ENCODE measurements at places on chromosomes 5 and 9.

GRCh38 chr5:13985731-13986418 is 41.4 kb upstream of the DNAH5 start:
- DNase-seq = no peak

DNA sequence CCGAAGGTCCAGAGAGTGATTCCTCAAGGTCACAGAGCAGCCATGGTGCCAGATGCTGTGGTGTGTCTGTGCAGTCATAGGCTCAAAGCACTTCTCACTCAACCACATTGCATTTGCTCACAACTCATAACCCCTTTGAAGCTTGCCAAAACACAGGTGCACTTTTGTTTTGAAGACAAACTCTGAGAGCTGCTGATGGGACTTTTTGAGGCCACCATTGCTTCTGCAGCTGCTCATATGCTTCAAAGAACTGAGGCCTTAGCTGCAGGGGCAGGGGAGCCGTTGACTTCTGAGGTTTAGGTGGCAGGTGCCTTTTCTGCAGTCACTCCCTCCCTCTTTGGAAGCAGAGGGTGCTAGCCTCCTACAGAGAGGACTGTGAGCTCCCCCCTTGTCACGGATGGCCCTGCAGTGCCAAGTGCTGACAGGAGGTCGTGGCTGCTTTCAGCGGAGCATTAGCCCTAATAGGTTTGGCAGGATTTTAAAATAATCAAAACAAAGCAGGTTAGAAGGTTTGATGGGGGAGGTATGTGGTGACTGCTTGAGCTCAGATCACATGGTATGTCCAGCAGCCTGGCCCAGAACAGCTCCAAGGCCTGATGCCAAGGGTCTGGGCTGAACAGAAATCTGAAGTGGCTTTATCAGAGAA is 232.1 kb downstream of the MAN2A1 start:
- peak; percentile 75 for DNase-seq

DNA sequence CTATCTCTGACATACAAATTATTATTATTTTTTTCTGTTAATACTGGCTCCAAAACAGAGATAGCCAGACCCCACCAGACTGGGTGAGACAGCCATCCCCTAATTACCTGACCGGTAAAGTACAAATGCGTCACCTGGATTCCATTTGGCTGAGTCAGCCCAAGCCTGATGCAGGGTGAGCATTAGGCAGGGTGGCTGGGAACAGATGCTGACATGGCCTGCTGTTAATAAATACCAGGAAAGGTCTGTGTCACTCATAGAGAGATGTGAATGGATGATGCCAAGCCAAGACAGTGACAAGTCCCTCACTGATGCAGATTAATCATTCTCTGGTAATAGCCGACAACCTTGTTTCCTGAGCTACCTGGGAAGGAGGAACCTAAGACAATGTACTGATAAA is 183.5 kb downstream of the TRIM32 start:
- DNase-seq = no peak

GRCh38 chr5:23234197-23234596 is 273.2 kb upstream of the PRDM9 start:
- no peak for DNase-seq

DNA sequence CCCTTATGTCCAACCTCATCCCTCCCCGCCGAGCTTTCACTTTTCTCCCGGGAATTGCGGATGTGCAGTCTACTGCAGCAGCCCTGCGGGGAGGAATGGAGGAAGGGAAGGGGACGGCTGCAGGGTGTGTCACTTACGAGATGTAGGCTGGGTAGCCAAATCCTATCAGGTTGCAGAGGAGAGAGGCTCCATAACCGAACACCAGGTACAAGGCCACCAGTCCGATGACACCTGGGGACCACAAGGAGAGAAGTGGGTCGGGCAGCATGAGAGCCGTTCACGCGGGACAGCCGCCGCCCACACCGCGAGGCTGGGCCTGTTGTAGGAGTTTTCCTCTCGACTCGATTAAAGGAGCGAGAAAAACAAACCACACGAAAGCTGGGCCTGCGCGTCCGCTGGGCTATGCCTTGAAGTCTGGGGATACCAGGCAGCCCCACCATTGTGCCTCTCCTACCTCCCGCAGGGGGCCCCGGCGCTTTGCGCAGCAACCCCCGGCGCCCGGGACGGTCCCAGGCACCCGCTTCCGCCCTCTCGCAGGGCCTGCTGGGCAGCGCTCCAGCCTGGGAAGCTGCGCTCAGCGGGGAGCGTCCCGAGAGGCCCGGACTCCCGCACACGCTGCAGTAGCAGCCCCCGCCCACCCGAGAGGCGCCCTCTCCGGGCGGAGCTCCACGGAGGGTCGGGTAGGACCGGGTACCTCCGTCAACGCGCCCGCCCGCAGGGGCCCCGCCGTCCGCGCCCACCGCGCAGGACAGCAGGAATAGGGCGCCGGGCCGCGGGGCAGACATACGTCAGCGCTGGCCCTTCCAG is 798 bp downstream of the REEP5 start:
- DNase-seq = peak; percentile 51

GRCh38 chr5:107149243-107150005 is 521.3 kb downstream of the EFNA5 start:
- DNase-seq = no peak

GRCh38 chr5:133341915-133342710 is 270.2 kb downstream of the FSTL4 start:
- no peak for DNase-seq

- DNase-seq = no peak
These were observed 23.0 kb upstream of the C9 start for GRCh38 chr5:39387293-39387692.

DNA sequence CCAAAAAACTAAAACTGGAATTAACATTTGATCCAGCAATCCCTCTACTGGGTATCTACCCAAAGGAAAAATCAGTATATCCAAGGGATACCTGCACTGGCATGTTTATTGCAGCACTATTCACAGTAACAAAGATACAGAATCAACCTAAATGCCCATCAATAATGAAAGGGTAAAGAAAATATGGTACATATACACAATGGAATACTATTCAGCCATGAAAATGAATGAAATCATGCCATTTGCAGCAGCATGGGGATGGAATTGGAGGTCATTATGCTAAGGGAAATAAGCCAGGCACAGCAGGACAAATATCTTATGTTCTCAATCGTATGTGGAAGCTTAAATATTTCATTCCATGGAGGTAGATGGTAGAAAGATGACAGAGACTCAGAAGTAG is 9.7 kb downstream of the VLDLR start:
- no peak for DNase-seq

- DNase-seq = no peak
These were observed 11.6 kb downstream of the COL27A1 start for GRCh38 chr9:114166614-114167572.

GRCh38 chr5:111742177-111742994 is 14.6 kb downstream of the NREP start:
- DNase-seq = no peak

DNA sequence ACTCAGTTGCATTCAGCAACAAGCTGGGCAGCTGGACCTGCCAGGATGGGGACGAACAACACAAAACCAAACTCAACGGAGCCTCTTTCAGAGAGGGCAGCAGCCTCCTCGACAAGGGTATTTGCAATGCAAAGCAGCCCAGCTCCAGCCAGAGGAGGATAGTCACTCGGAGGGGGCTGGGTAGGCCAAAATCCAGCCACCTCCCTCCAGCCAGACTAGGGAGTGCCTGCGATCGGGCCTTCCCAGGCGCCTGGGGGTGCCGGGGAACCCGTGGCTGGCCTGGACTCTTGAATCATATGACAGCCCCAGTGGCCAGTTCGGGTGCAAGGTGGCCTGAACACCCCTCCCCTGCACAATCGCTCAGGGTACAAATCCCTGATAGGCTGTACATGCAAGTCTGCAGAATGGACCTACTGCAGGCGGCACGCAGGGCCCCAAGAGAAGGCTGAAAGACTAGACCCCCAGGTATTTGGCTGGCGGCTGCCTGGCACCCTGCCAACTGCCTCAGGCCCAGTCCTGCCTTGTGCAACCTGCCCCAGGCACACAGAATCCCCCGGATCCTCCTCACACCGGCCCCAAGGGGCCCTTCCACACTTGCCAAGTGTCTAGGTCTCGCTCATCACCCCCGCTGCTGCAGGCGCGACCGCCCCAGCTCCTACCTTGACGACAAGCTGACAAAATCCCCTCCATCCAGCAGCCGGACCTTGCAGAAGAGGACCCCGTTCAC is 1.3 kb downstream of the EEIG1 start:
- no peak for DNase-seq

- no peak for DNase-seq
These were observed 15.1 kb downstream of the TEK start for GRCh38 chr9:27124151-27124550.

DNA sequence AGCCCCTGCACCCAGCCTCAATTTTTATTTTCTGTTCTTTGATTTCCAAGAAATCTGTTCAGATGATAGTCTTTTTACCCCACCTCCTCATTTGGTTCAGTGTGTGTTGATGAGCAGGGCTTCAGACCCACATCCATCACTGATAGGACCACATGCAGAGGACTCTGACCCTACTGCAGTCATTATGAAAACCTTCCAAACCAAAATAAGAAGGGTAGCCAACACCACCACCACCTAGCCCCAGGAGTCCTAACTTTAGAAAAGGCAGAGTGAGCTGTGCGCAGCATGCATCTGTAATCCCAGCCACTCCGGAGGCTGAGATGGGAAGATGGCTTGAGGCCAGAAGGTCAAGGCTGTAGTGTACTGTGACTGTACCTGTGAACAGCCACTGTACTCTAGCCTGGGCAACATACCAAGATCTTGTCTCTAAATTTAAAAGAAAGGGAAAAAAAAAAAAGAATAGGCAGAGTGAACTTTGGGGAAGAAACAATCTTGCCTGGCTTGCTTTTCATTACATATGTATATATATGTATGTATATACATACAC is 13.0 kb downstream of the CDKN2AIPNL start:
- no peak for DNase-seq

DNA sequence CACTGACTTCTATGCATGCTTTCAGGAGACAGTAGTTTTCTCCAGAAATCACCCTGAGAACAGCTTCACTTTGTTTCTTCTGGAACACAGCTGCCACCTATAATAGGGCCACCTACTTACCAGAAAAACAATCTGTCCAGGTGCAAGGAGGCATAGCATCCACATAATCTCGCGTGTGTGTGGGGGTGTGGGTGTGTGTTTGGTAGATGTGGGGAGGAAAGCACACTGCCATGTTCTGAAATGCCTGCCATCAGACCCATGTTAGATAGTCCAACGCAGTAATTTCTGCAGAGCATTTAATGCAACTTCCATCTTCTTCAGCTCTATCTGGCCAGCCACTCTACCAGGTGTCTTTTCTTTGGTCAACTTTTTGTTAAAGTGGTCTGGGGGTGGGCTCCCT is 102.9 kb downstream of the ACER2 start:
- no peak for DNase-seq

- no peak for DNase-seq
These were observed 103.2 kb downstream of the USP20 start for GRCh38 chr9:129938291-129938979.

GRCh38 chr9:7201196-7201595 is 443.4 kb downstream of the KDM4C start:
- DNase-seq = no peak

GRCh38 chr5:179355976-179356974 is 11.0 kb upstream of the ADAMTS2 start:
- no peak for DNase-seq

DNA sequence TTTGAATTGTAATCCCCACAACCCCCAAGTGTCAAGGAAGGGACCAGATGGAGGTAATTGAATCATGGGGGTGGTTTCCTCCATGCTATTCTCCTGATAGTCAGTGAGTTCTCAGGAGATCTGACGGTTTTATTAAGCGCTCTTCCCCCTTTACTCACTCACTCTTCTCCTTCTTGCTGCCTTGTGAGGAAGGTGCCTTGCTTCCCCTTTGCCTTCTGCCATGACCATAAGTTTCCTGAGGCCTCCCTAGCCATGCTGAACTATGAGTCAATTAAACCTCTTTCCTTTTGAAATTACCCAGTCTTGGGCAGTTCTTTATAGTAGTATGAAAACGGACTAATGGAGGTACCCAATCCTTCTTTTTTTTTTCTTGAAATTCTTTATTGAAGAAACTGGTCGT is 2.2 kb upstream of the CEP120 start:
- DNase-seq = no peak

- no peak for DNase-seq
These were observed 115.2 kb downstream of the SVEP1 start for GRCh38 chr9:110464321-110464720.

- DNase-seq = no peak
These were observed 366.9 kb downstream of the MAN2A1 start for GRCh38 chr5:110056580-110057114.

- DNase-seq = peak; percentile 49
These were observed 5.8 kb upstream of the ENTPD8 start for GRCh38 chr9:137446851-137447471.

DNA sequence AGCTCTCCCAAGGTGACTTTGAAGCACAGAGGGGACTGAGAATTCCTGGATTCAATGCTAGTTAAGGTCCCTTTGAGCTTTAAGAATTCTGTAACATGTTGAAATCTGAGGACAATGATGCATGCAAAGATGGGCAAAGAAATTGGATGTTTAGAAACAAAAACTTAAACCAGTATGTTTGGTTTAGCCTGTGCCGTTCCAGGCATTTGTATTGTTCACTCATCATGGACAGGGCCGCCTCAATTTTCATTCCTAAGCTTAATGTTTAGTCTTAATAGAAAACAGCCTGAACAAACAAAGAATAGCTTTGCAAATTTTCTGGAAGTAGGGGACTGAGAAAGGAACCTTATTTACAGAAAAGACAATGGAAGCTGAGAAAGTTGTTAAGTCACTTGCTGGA is 267.8 kb downstream of the ARHGEF28 start:
- DNase-seq = no peak

DNA sequence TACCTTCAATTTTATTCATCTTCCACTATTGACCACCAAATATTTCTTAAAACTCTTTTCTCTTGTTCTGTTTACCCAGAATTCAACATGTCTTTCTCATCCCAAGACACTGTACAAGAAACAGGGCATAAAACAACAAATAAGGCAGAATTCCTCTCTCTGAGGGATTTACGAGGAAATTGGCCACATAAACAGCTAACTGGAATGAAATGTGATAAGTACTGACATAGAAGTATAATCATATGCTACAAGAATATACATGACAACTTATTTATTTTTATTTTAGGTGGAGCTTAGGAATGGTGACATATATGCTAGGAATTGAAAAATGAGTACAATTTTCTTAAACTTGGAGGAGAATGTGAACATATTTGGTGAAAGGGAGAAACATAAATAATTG is 48.8 kb upstream of the FBN2 start:
- no peak for DNase-seq

GRCh38 chr9:87181670-87182069 is 234.4 kb upstream of the GAS1 start:
- no peak for DNase-seq

GRCh38 chr9:125066839-125067619 is 76.3 kb downstream of the SCAI start:
- DNase-seq = no peak

DNA sequence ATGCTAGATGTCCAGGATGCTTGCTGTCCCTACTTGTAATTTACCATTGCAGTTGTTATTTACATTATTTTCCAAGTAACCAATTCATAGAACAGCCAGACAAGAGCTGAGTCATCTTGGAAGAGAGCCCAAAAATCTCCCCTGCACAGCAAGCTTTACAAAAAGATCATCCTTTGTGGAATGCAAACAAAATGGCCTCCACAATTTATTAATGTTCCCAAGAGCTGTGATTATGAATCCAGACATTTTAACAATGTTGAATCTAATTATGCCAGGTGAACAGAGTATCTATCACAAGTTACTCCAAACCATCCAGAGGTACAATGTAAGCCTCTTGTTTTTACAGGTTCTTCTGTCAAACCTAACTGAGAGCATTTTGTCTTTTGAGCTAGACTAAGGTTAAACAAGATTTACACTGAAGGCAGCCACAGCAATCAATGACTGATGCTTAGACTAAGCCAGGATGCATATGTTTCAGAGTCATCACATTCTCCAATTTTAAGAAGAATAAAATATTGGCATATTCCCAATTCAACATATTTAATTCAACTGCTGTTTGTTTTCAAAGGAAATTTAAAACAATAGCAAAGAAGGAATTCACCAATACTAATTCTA is 95.3 kb upstream of the SLC12A2 start:
- no peak for DNase-seq

Data from CD4-positive, alpha-beta T cell treated with Interleukin-1 beta for 1 hour (primary cell).